ENCODE measurements at places on chromosomes 5 and 9.

GRCh38 chr5:61464512-61464911 lies 132.5 kb downstream of the ZSWIM6 start:
- DNase-seq = no peak

- no peak for DNase-seq
These were observed 62.9 kb downstream of the GADD45G start for GRCh38 chr9:89667726-89668125.

- no peak for DNase-seq
These were observed 12.1 kb upstream of the ISOC1 start for GRCh38 chr5:129082225-129083136.

GRCh38 chr9:136135326-136136126 lies 16.9 kb upstream of the TMEM250 start:
- no peak for DNase-seq

DNA sequence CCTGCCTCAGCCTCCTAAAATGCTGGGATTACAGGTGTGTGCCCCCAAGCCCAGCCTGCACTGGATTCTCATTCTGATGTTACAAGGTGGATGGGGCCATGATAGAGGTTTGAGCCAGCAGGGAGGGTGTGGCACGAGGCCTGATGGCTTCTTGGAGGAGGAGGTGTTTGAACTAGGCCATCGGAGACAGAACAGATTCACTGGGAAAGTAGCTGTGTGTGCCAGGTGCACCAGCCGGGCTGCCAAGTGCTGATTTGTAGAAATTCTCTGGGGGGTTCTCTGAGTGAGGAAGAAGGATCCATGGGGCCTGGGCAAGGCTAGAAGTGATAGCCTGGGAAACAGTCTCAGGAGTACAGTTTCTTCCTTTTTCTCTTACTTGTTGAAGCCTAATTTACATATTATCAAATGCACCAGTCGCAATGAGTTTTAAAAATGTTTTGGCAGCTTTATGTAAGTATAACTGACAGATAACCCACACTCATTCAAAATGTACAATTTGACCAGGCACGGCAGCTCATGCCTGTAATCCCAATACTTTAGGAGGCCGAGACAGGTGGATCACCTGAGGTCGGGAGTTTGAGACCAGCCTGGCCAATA lies 31.1 kb upstream of the STXBP1 start:
- no peak for DNase-seq

- no peak for DNase-seq
These were observed 19.8 kb upstream of the SLC9A3 start for GRCh38 chr5:543755-544674.

GRCh38 chr5:79630444-79630843 lies 18.2 kb downstream of the TENT2 start:
- no peak for DNase-seq

GRCh38 chr9:94847486-94847885 lies 121.0 kb downstream of the AOPEP start:
- no peak for DNase-seq

DNA sequence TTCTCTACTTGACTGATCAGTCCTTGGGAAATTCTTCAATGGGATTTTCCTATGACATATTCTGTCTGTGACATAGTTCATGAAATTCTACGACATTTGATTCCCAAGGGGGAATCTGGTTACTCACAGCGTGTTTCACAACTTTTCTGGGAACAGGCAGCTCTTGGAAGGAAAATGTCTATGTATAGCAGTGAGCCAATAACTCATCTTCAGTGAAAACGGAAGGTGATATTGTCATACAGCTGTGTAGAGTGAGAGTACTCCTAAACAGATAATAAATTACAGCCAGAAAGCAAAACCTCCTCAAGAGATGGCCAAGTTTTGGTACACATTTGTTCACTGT lies 91.4 kb downstream of the C9orf152 start:
- peak; percentile 63 for DNase-seq

- DNase-seq = no peak
These were observed 5.3 kb upstream of the GLRX start for GRCh38 chr5:95827892-95828246.

DNA sequence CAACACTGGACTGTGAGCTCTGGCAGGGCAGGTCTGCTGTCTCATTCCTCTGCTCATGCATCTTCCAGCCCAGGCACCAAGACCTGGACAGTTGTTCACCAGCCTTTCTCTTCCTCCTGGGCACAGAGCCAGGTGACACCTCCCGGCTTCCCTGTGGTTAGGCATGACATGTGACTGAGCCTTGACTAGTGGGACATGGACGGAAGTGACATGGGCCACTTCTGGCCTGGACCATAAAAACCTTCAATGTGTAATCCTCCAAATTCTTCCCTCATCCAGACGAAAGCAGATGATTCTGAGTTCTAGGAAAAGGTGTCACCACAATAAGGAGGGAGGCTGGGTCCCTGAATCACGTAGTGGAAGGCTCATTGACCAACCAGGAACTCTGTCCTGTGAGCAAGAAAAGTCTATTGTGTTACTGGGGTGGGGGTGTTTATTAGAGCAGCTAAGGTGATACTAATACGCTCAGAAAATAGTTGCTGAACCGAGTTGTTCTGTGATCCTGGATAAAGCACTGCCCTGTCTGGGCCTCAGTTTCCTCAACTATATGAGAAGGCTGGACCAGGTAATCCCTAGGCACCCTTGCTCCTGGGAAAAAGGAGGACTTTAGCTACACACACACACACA lies 26.6 kb upstream of the CRB2 start:
- no peak for DNase-seq

DNA sequence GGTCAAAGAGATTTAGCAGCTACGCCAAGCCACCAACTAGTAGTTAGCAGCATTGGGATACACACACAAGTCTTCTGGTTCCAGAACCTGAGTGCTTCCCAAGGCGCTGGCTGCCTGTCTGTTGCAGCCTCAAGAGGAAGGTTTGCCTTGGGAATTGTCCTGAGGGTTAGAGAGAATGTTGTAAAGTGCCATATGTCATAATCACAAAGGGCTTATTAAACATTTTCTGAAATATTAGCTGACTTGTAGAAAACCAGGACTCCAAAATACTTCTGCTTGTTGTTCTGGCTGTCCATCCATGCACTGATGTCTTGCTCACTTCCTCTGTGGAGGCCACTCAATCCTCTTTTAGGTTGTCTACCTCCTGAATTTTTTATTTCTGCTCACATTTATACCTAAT lies 46.3 kb downstream of the SLC36A1 start:
- DNase-seq = no peak

GRCh38 chr9:102354041-102354440 lies 615.6 kb upstream of the GRIN3A start:
- no peak for DNase-seq

DNA sequence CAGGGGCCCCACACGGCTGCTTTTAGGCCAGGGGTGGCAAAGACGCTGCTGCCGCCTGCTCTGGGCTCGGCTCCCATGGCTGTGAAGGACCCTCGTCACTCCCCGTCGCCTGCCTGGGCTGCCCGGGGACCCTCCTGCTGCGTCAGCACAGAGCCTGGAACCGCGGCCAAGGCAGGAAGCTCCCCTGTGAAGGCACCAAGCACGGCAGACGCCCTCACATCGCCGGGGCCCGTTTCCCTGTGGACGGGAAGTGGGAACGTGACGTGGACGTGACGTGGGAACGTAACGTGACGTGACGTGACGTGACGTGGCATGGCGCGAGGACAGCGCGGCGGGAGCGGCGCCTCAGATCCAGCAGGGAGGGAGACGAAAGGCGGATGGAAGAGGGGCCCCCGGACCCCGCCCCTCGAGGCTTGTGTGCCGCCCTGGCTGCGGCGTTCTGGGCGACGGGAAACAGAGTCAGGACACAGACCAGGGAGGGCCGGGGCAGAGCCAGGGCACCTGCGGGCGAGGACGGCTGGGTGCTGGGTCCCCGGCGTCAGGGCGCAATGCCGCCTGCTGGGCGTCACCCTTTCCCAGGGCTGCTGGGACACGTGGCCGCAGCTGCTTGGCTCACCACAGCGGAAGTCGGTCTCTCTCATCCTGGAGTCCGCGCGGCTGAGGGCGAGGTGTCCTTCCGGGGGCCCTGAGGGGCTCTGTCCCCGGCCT lies 53.1 kb downstream of the MRPL36 start:
- DNase-seq = peak; percentile 58

DNA sequence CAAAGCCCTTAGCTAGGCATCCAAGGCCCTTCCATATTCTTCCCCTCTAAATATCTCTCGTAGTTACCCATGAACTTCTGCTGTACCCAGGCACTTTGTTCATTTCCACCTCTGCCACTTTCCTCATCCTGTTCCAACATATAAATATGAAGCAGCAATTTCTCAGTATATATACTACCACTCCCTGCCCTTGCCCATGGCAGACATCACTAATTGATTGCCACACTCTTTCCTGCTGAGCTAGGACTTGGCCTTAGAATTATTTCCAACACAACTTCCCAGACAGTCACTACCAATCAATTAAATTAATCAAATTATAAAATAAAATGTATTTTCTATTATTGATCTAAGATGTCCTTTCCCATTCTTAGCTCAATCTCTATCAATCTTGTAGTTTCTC lies 8.5 kb downstream of the INSYN2B start:
- no peak for DNase-seq

DNA sequence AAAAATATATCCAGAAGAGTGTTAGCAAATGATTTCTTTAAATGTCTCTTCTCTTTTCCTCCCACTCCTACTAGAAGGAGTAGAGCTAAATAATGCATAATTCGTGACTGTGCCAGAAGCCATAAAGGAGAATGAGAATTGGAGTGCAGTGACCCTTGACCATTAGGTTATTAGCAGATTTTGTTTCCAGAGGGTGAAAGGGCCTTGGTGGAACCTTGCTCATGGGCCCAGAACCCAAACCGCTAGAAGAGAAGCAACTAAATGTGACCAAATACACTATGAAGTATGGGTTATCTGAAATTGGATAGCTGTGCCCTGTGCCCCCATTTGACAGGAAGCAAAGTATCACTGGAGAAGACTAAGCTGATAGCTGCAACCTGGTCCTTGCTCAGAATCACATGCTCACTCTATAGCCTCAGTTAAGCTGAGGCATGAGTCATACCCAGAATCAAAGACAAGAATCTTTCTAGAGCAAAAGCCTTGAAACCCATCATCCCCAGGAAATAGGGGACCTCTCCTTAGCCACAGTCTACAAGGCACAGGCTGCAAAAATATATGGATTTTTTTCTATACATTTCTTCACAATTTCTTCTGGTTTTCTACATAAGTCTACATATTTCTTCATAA lies 36.3 kb downstream of the CAPSL start:
- no peak for DNase-seq

DNA sequence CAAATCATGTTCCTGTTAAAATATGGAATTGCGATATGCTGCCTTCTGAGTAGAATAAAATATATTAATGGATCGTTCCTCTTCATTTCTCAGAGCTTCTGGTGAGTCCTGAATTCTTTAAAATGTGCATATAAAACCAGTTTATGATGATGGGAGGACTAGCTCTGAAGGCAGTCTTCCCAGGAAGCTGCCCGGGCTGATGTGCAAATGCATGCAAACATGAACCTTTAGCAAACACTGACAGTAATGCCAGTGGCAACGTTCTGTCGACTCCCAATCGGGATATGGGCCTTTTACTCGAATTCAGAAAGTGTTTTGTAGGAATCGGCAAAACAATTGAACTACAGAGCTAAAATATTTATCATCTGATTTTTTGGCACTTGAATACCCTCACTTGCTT lies 93.6 kb downstream of the TLE4 start:
- DNase-seq = no peak

- DNase-seq = no peak
These were observed 3.1 kb upstream of the GNPDA1 start for GRCh38 chr5:142015781-142016533.

GRCh38 chr5:19782566-19782965 lies 205.4 kb downstream of the CDH18 start:
- no peak for DNase-seq

DNA sequence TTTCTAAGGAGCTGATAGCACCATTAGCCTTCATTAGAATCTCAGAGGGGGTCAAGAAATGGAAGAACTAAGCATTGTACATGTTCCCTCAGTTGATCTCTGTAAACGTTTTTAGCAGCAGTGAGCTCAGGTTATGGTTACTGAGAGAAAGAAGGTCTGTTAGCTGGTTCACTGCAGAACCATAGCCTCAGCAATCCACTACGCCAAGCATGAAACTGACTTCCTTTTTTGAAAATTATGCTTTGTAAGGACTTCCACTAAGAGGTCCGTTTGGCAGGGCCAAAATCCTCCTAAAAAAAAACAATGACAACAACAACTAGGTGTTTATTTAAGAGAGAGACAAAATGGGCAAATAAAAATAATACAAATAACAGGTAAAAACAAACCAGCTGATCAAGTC lies 273.3 kb downstream of the AOPEP start:
- no peak for DNase-seq

- DNase-seq = no peak
These were observed 310.0 kb downstream of the ASTN2 start for GRCh38 chr9:117104716-117105495.

GRCh38 chr9:136848393-136849037 lies 694 bp upstream of the PHPT1 start:
- DNase-seq = no peak

GRCh38 chr5:156402387-156402921 lies 75.5 kb downstream of the SGCD start:
- DNase-seq = no peak

- no peak for DNase-seq
These were observed 77.4 kb upstream of the DMRT1 start for GRCh38 chr9:764105-764524.

DNA sequence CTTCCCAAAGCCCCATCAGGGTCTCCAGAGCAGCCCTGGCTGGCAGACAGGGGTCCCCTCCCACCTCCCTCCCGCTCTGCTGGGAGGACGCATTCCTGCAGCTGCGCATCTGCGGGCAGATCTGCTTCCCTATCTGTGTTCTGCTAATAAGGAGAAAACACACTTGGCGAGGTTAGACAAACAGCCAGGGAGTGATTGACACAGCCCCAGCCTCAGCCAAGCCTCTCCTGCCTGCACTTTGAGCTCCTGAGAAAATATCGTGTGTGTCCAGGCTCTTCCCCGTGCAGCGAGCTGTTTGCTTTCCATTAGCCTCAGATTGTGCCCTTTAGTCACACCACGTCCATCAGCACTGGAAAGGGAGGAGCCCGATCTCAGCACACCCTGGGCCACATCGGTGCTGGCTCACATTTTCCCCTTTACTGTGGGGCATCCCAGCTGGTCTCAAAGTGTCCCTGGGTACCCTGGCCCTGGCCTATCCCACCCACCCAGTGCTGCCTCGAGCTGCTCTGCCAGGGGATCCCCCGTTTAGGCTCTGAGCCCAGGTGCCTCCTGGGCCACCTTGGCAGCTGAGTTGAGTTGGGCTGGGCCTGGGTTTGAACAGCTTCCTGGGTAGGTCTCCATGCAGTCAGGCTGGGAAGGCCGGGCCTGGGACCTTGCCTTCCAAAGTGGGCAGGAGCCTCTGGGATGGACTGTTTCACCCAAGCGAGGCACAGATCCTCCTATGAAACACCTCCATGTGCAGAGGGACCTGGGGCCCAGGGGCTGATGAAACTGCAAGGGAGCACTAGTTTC lies 61.1 kb downstream of the BARX1 start:
- peak; percentile 64 for DNase-seq

- DNase-seq = no peak
These were observed 251.1 kb downstream of the BNC2 start for GRCh38 chr9:16619402-16619801.

GRCh38 chr9:88270413-88270812 lies 117.8 kb upstream of the SPIN1 start:
- DNase-seq = no peak

All from coronary artery (tissue), 2 donors.